Placental pericyte (primary cell): ENCODE measurements at places on chromosomes 5 and 9. TPM values are rescaled to one million over a fixed set of nuclear protein-coding genes. Genes with fewer than 3 reads are reported as not detected.

Gene FOXI1
- not detected in 2 replicates for total RNA-seq

Gene RNF224
- total RNA-seq: not detected in 2 replicates

Gene PCDHA7
- total RNA-seq: under 0.01 and 0.29 TPM in 2 replicates

Gene CDHR2
- total RNA-seq: not detected in 2 replicates

Gene PCDHA4
- total RNA-seq: under 0.01 and 0.14 TPM in 2 replicates

Gene OR1L1
- not detected in 2 replicates for total RNA-seq

Gene TMOD1
- total RNA-seq: 0.43 TPM in 1 of 2 replicates, not detected in the other

Gene TMEM174
- not detected in 2 replicates for total RNA-seq

Gene ACO1
- 168 and 215 TPM in 2 replicates for total RNA-seq
